ENCODE measurements at places on chromosomes 12 and 14. TPM values are rescaled to one million over a fixed set of nuclear protein-coding genes. Genes with fewer than 3 reads are reported as not detected.

The ACVRL1 gene
- total RNA-seq, result 115 TPM

The SERPINA10 gene
- not detected for total RNA-seq

The NTS gene
- total RNA-seq, result 5.4 TPM

The NYNRIN gene
- total RNA-seq, result 16.2 TPM

DNA sequence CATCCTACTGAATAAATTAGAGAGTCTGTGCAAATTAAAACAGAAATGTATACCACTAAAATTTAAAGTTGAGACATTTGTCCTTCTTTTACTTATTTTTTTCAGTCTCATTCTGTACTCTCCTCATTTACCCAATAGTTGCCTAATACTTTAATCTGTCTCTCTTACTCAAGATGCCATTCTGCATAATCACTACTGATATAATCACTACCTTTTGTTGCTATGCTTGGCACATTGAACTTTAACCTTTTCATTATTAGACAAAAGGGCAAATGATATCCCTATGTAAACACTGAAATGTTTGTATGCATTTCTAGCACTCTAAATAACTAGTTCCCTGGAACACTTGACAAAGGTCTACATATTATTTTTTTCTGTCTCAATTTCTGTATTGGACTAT lies 1108.3 kb upstream of the FLRT2 start:
- no peak for DNase-seq
- H3K4me3 ChIP-seq, result no peak overlapping the region
- H3K4me1 ChIP-seq, result no peaks in the 10 kb centered on the region
- H3K27me3 ChIP-seq, result no peaks in the 10 kb centered on the region

DNA sequence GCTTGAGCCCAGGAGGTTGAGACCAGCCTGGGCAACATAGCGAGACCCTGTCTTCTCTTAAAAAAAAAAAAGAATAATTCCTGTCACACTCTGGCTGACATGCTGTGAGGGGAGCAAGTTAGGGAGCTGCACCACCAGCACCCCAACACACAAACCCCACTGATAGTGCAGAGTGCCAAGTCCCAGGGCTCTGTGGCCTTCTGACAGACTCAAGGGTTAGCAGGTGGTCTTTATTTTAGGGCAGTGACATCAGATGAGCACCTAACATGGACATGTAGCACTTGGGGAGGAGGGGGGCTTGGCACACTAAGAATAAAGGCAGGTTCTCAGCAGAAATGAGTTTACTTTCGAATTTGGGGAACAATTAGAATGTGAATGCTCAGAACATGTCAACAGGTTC lies 6.8 kb downstream of the USP5 start:
- peaks cover 4% of the 10 kb centered on the region for H3K4me1 ChIP-seq
- no peaks in the 10 kb centered on the region for H3K27me3 ChIP-seq
- H3K36me3 ChIP-seq, result peaks cover 88% of the 10 kb centered on the region
- H3K27ac ChIP-seq, result no peak overlapping the region
- H3K4me3 ChIP-seq, result no peak overlapping the region

DNA sequence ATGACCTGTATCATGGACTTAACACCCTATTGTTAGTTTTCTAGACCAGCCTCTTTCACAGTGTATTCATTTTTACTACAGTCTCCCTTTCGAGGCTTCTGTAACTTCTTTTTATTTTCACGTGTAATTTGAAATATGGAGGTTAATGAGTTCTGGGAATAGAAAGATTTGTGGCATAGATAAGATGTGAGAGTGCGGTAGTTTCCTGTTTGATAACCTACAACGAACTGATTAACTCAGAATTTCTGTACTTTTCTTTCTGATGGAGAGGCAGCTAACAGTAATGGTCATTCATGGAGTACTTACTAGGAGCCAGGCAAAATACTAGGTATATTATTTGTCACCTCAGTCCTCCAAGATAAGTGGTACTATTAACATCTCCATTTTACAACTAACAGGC lies 21.2 kb downstream of the POLR3B start:
- H3K4me1 ChIP-seq, result no peaks in the 10 kb centered on the region
- no peak overlapping the region for H3K27ac ChIP-seq
- H3K4me3 ChIP-seq, result no peak overlapping the region
- no peaks in the 10 kb centered on the region for H3K27me3 ChIP-seq

DNA sequence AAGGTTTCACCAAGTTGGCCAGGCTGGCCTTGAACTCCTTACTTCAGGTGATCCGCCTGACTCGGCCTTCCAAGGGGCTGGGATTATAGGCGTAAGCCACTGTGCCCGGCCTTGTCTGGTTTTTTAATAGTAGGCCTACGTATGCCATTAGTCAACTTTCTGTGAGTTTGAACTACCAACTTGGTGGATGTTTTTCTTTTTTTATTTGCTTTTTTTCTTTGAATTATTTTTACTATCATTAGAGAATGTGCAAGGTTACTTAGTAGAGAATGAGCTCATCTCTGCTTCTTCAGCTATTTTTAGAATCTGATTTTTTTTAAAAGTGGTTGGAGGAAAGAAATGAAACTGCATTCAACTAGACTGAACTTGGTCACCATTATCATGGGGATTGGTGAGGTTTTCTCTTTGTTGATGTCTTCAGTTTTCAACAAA lies 51.4 kb downstream of the HMGA2 start:
- H3K4me3 ChIP-seq, result no peak overlapping the region
- H3K36me3 ChIP-seq, result no peaks in the 10 kb centered on the region
- H3K27ac ChIP-seq, result no peak overlapping the region
- peaks cover 13% of the 10 kb centered on the region for H3K4me1 ChIP-seq
- no peak for DNase-seq

DNA sequence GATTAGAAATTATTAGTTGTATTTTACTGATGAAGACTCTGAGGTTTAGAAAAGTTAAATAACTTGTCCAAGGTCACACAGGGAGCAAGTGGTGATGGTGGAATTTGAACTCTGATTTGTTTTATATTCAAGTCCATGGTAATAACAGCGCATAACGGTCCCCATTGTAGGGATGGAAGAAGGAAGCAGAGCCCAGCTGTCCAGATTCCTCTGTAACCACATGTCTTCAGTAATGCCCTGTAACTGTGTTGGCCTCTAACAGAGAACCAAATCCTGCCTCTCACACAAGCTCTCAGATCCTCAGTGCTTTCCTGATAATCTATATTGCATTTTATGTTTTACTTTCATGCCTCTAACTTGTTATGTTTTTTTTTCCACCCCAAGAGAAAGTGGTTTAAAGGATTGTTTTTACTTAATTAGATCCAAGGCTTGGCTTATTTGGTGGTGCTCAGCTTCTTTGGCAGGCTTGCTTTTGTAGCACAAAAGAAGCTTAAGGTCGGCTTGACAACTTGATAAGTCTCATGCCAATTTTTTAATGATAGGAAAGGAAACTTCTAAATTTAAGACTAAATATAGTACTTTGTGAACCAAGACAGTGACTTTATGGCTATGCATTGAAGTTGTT lies 105.1 kb upstream of the SEL1L start:
- no peak overlapping the region for H3K27ac ChIP-seq
- H3K36me3 ChIP-seq, result no peaks in the 10 kb centered on the region
- DNase-seq, result no peak
- H3K4me1 ChIP-seq, result no peaks in the 10 kb centered on the region

DNA sequence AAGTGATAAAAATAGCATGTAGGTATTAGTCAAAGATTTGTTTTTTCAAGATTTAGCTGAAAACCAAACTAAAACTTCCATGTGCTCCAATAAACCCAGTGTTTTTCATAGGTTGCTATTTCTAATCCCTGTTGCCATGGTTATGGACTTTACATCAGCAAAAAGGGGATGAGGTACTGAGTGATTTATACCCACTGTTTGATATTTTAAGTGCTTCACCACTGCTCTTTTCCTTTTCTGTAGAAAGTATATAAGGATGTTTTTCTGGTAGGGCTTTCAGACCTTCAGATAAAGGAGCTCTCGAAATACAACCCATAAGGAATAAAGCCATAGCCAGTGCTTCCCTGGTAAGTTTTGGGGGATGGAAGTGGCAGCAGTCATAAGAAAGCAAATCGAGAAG lies at the start of gene OTOGL:
TSS of gene OTOGL (plus strand) at position 279 of the 400 bp plus-strand sequence. CDS start 109,895 bp downstream, outside the sequence.
- H3K4me3 ChIP-seq, result no peak within 1 kb of the TSS
- DNase-seq, result no peak
- H3K4me1 ChIP-seq, result no peaks in the 10 kb centered on the region
- no peaks in the 10 kb centered on the region for H3K27me3 ChIP-seq

- H3K4me3 ChIP-seq, result no peak overlapping the region
- H3K36me3 ChIP-seq, result no peaks in the 10 kb centered on the region
- H3K27me3 ChIP-seq, result peaks cover 6% of the 10 kb centered on the region
- H3K4me1 ChIP-seq, result no peaks in the 10 kb centered on the region
- peak; percentile 78 for DNase-seq
- no peak overlapping the region for H3K27ac ChIP-seq
Observed at GRCh38 chr12:42023733-42024494, 120.8 kb downstream of the GXYLT1 start.

- no peak for DNase-seq
- H3K27me3 ChIP-seq, result no peaks in the 10 kb centered on the region
- H3K36me3 ChIP-seq, result no peaks in the 10 kb centered on the region
- no peak overlapping the region for H3K4me3 ChIP-seq
Observed at GRCh38 chr14:95268350-95268749, 51.4 kb downstream of the CLMN start.

GRCh38 chr14:78933948-78934524 lies 763.9 kb downstream of the NRXN3 start:
- no peaks in the 10 kb centered on the region for H3K4me1 ChIP-seq
- no peak overlapping the region for H3K4me3 ChIP-seq
- H3K36me3 ChIP-seq, result no peaks in the 10 kb centered on the region
- peak; percentile 44 for DNase-seq
- no peaks in the 10 kb centered on the region for H3K27me3 ChIP-seq

DNA sequence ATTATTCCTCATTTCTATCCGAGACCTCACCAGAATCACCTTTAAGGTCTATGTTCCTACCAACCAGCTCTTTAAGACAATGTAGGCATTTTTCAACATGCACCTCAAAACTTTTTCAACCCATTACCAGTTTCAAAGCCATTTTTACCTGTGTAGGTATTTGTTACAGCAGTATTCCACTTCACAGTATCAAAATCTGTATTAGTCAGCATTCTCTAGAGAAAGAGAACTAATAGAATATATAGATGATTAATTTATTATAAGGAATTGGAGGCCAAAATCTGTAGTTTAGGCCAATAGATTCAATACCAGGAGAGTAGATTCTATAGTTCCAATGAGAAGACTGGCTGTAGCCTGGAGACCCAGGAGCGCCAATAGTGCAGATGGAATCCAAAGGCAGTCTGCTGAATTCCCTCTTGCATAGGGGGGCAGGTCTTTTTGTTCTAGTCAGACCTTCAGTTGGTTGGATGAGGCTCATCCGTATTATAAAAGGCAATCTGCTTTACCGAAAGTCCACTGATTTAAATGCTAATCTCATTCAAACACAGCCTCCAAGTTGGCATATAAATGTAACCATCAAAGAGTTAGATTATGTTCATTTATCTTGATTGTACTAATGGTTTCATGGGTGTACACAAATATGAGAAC lies 151.6 kb upstream of the SYT1 start:
- H3K36me3 ChIP-seq, result no peaks in the 10 kb centered on the region
- H3K27me3 ChIP-seq, result no peaks in the 10 kb centered on the region
- no peak for DNase-seq
- no peak overlapping the region for H3K4me3 ChIP-seq
- no peak overlapping the region for H3K27ac ChIP-seq
- H3K4me1 ChIP-seq, result no peaks in the 10 kb centered on the region

DNA sequence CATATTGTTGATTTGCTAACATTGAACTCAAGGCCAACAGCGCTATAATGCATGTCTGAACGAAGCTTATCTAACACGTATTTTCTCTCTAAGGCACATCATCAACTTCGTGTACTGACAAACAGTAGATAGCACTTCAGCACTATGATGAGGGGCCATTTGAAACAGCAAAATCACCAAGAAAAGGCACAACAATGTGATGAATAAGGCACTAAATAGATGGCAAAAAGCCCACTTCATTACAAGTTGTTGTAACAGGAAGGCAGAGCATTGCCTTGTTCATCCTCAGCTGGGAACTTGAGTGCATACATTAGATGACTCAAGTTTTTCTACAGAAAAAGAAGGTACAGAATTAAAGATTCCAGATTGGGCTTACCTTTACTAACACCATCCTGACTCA lies 75.2 kb downstream of the LIN7A start:
- H3K27me3 ChIP-seq, result no peaks in the 10 kb centered on the region
- no peak overlapping the region for H3K27ac ChIP-seq
- H3K36me3 ChIP-seq, result no peaks in the 10 kb centered on the region

GRCh38 chr12:64730588-64730969 lies 28.6 kb downstream of the GNS start:
- peaks cover 76% of the 10 kb centered on the region for H3K36me3 ChIP-seq
- no peaks in the 10 kb centered on the region for H3K27me3 ChIP-seq
- peak overlapping the region; percentile 66 for H3K27ac ChIP-seq
- no peak for DNase-seq

Measured in left lung (tissue), 14 donors.